Mesenteric fat pad (tissue), 1 donor: ENCODE measurements at places on chromosomes 4 and X.

GRCh38 chr4:69116645-69117321 is 20.5 kb downstream of the UGT2B7 start:
- no peak for DNase-seq

DNA sequence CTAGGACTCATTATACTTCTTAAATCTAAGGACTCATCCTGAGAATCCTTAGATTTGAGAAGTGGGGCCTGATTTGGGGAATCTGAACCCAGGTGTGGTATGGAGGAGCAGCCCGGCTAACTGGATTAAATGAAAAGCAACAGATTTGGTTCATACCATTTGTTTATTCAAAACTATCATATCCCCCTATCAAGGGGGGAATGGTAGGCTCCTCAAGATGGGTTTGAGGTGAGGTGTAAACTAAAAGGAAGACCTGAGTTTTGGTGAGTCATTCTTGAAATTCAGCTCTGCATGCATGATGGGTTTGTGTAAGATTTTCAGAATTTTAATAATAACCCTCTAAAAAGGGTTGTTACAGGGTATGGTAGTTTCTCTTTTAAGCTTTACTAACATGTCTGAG is 53.4 kb downstream of the CASP6 start:
- DNase-seq: no peak

- DNase-seq: no peak
These were observed 215.4 kb upstream of the PGRMC2 start for GRCh38 chr4:128502818-128503527.

GRCh38 chr4:111963158-111963700 is 182.0 kb upstream of the FAM241A start:
- DNase-seq: no peak

DNA sequence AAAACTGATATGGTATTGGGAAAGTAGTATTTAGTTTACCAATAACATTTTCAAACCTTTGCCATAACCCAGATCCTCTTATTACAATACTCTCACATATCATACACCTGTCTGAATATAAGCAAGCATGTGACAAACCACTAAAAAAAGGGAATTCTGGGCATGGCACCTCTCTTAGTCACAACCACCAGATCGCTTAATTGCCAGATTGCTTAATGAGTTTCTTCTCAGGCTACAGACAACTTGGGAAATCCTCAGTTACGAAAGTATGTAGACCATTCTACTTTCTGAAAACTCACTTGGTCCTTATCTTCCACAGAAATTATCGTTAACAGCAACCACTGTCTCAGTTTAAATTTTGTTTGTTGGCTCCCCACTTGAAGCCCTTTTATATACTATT is 2.1 kb downstream of the NAF1 start:
- DNase-seq: no peak

GRCh38 chrX:18278449-18278848 is 57.8 kb upstream of the BEND2 start:
- no peak for DNase-seq

DNA sequence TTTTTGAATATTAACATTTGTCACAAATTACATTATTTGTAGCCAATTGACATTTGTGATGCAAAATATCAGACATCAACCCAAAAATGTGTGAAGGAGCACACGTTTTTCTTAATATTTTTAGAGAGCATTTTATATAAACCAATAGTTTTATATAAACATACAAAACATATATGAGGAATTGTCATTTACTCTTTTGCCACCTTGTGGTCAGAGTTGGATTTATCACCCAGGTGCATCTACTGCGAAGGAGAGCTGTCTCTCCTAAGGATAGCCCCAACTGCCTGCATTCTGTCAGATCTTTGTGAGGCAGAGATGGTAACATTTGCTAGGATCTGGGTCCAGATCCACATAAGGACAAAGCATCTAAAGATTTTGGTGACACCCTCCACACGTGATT is 2.5 kb upstream of the USP27X start:
- no peak for DNase-seq

DNA sequence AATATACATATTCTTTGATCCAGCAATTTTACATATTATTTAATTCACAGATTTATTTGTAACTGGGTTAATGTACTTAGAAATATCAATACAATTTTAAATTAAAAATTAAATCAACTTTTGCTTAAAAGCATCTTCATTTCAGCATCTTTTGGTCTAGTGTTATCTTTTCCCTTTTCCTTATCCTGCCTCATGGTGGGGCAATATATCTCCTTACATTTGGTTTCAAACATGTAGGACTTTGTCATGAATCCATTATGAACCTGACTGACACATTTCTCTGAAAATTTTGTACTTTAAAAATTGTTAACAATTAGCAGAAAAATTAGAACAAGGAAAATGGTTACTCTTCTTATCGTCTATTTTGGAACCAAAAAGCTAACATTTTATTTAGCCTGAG is 42.8 kb upstream of the ANK2 start:
- no peak for DNase-seq

DNA sequence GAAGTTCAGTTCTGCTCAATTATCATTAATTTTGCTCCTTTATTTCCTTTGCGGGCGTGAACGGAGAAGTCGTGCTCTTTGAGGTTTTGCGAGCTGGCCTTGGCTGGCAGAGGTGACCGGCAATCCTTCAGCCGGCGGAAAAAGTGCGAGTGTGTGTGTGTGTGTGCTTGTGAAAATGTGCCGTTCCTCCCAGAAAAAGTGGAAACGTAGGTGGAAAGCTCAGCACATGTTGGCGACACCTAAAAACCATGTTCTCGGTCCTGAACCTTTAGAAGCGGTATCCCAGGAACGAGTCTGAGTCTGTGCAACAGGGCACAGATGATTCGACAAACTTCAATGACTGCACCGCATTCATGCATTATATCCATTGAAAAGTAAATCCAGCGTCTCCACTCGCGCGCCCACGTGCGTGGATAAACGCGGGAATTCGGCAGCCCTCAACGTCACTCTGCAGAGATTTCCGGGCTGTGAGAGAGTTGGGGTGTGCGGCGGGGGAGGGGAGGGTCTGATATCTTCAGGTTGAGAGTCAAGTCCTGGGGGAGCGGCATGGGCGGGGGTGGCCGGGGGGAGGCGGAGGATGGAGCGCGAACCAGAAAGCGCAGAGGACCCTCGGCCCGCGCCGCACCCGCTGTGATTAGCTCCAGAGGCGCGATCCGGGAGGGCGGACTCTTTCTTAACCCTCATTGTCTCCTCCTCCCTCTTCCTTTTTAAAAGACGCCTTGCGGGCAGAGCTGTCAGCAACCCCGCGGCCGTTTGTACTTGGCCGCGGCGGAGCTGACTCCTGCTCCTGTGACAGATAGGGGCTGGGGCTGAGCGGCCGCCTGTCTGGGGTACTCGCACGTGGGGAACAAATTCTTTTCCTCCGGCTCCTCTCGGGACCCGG is at the start of gene SHISA3:
SHISA3 (plus strand) TSS at position 737 of the 883 bp plus-strand sequence. CDS start 569 bp downstream, outside the sequence.
- no peak for DNase-seq
